ENCODE measurements at places on chromosomes 1 and 21.

DNA sequence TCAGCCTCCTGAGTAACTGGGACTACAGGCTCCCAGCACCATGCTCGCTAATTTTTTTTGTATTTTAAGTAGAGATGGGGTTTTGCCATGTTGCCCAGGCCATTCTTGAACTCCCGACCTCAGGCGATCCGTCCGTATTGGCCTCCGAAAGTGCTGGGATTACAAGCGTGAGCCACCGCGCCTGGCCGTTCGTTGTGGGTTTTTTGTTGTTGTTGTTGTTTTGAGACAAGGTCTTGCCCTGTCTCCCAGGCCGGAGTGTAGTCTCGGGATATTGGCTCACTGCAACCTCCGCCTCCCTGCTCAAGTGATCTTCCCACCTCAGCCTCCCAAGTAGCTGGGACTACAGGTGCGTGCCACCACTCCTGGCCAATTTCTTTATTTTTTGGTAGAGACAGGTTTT, 4.7 kb upstream of the INAVA start:
- no peak for DNase-seq

DNA sequence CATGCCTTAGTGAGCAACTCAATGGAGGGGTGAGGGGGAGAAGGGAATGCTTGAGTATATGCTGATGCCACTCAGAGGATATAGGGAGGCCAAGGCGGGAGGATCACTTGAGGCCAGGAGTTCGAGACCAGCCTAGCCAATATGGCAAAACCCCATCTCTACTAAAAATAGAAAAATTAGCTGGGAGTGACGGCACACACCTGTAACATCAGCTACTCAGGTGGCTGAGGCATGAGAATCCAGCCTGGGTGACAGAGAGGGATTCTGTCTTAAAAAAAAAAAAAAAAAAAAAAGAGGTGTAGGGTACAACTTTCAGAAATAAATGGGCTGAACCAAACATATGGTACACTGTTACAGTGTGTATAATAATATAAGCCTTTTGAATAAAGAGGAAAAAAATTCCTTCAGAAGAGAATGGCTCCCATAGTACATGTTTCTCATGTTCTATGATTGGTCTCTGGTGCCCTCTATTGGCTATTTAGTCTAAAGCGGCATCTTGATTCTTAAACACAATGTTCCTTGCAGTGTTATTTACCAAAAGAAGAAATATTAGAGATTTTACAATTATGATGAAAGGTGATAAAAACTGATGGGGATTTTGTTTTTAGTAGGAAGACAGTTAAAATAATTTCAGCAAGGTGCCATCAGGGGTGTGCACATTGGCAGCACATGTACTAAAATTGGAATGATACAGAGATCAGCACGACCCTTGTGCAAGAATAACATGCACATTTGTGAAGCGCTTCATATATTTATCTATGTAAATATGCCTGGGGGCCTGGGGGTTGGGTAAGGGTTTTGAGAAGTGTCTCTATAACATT, 109.8 kb downstream of the PATJ start:
- no peak for DNase-seq

DNA sequence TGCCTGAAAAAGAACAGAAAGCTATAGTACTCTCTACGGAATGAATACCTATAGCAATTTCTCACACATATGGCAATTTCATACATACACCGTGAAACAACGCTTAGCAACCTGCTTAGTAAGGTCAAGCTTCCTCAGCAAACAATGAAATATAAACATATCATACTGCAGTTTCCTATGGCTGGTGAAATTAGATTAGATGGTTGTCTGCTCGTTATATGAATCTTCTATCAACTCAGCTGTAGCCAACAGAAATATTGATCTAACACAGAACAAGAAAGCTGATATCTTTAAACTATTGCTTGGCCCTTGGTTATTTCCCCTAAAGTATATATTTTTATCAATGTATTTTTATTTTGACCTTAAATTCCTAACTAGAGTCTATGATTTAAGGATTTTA, 187.8 kb downstream of the SLC44A5 start:
- DNase-seq, result no peak

GRCh38 chr1:55700359-55701130, 485.4 kb upstream of the USP24 start:
- no peak for DNase-seq

GRCh38 chr1:8825985-8826481, 8.6 kb upstream of the RERE start:
- DNase-seq, result no peak

GRCh38 chr1:185627171-185627570, 107.0 kb upstream of the HMCN1 start:
- DNase-seq, result no peak

DNA sequence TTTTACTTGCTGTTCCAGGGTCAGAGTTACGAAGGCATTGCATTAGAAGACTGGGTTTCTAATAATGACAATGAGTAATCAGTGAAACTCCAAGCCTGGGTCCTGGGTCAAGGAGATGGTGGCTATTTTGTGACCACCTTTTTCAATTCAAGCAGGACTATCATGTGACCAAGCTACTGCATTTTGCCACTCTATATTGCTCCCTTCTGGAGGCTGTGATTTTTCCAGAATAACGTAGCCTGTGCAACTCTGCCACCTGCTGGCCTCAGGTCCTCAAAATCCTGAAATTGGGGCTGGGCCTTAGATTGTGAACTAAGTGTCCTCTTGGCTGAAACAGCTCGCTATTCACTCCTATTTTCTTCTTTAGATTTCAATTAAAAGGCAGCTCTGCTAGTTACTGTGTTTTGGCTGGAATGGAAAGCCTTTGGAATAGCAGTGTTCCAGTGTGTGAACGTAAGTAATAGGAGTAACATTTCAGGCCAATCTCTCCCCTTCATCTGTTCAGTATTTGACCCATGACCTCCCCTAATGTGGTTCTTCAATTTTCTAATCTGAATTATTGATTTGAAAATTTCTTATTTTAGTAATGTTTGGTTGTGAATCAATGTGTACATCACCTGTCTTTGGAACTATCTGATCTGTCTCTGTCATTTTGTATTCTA, 52.9 kb upstream of the CD46 start:
- DNase-seq, result peak; percentile 47

GRCh38 chr1:200027264-200027823, at the start of gene NR5A2:
Gene NR5A2, plus strand, starts transcription at chr1:200027710. Its CDS starts 138 bp downstream, at chr1:200027848.
- no peak for DNase-seq

DNA sequence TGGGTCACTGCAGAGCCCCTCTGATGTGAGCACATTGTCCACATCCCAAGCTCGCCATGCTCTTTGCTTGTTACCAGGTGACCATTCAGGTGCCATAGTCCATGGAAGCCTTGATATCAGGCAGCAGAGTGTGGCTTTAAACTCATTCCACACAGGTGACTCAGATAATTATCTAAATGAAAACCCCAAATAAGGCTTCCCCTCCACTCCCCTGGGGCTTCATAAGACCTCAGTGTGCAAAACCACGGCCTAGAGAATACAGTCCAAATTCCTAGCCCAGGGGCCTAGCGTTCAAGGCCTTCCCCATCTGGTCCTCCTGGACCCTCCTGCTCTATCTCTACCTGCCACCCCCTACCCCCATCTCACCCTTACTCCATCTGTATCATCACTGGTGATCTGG, 97.1 kb downstream of the ARHGEF10L start:
- DNase-seq, result no peak

GRCh38 chr1:22229379-22229778, 86.5 kb upstream of the WNT4 start:
- no peak for DNase-seq

GRCh38 chr21:44881198-44881872, 7.8 kb upstream of the PTTG1IP start:
- no peak for DNase-seq

GRCh38 chr1:113123737-113124136, 50.7 kb downstream of the LRIG2 start:
- DNase-seq, result no peak

DNA sequence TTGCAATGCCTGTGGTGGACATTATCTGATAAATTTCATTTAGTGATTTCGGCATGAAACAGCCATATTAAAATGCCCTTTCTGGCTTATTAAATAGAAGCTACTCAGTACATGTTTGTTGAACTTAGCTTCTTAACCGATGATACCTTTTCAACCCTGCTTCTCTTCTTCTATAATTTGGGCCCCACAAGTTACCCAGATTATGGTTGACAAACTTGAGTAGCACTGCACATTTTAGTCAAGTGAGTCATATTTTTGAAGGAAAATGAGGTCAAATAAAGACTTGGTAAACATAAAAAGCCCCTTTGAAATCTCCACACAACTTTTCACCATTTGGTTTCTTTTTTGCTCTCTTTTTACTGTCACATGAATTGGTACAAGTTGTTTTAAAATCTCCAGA, 33.8 kb downstream of the GIPC2 start:
- no peak for DNase-seq

DNA sequence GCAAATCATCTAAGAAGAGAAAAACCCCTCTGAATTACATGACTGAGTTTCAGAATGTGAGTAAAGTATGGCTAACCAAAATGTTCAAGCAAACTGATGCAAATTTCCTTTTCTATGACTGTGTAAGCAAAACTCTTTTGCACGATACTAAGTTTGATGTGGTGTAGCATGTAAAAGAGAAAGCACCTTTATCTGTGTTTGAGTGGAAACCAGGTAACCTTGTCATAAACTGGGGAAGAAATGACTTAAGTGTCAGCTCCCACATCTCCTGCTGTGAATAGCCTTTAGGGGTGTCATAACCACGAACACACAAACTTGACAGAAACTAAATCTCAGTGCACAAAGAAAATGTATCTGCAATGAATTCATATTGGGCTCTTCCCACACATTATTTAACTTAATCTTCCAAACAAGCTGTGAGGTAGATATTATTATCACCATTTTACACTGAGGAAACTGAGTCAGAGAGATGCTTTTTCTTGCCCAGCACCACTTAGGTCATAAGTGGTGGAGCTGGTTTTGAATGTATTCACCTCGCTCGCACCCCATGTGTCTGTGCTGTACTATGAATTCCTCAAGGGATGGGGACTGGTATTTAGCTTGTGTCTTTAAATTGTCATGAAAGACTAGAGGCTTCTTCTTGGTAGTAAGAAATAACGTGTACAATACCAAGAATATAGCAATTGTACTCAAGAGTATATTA, 32.9 kb upstream of the IL12RB2 start:
- DNase-seq, result no peak

DNA sequence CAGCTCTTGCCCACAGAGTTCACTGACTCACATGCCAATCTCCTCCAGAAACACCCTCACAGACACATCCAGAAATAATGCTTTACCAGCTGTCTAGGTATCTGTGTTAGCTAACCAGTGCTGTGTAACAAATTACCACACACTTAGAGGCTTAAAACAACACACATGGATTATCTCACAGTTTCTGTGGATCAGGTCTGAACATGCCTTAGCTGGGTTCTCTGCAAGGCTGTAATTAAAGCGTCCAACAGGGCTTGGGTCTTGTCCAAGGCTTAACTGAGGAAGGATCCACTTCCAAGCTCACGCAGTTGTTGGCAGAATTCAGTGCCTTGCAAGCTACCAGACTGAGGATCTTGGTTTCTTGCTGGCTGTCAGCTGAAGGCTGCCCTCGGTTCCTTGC, 92.5 kb upstream of the RGS4 start:
- DNase-seq, result no peak

GRCh38 chr1:21099034-21099868, 77.4 kb downstream of the EIF4G3 start:
- no peak for DNase-seq

DNA sequence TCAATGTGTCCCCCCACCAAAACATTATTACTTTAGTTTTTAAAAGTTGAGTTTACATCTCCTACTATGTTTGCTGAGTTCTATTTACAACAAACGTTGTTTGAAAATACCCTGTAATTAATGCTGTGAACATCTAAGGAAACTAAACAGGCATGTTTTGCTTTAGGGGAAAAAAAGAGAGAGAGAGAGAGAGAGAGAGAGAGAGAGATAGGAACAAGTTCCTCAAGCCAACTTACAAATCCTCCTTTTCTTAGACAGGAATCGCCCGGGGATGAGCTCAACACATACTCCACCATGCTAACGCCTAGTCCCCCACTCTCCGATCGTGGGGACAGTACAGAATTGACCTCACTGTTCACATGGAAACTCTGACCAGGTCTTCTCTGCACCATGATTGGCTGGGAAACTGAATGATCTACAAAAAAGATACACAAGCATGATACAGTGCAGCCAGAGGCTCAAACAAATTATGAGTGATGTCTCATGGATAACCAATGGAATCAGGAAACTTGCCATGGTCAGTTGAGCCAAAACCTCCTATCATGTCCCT, 59.8 kb downstream of the PUM1 start:
- DNase-seq, result no peak

DNA sequence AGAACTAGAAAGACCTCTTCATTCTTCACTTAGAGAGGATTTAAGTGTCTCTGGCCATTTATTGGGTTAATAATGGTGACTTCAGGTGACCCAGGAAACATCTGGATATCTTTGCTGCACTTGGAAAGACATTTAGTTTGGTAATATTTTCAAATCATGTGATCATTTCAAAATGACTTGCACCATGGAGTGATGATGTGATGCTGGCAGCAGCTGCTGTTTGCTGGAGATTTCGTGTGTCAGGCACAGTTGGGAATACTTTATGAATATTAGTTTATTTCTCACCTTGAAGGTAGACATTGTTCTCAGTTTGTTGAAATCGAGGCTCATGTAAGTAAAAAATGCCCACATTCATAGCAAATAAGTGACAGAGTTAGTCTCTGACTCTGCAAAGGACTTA, 236.0 kb downstream of the DISC1 start:
- DNase-seq, result no peak

DNA sequence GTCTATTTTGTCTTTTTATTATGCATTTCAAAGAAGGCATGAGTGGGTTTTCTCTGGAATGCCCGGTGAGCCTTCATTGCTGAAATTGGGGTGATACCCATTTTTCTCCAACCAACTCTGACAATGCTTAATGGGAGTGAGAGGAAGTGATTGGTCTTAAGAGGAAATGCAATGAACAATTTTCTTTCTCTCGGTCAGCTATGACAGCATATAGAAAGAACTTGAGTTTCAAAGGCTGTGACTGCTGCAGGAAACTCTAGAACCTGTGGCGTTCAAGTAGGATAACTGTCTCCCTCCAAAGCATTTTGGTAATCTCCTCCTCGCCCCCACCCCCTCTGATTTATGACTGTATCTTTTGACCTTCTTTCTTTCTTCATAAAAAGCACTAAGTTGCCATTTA, 155.9 kb downstream of the LYPLAL1 start:
- peak; percentile 39 for DNase-seq

DNA sequence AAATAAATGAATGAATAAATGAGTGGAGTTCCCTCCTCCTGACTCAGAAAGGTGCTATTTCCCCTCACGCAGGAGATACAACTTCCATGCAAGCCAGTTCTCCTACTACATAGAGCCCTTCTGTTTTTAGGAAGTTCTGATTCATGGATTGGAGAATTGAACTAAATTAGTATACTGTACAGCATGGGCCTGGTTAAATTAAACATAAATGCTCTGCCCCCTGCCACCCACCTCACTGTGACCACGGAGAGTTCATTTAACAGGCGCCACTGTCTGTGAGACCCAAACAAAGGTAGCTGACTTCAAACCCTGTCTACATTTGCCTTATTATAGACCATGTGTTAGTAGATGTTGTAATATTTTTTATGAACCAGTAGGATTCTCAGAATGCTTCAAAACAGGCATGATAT, 9.1 kb upstream of the IRF2BP2 start:
- peak; percentile 20 for DNase-seq
